ENCODE measurements at places on chromosomes 2 and 18. TPM values are rescaled to one million over a fixed set of nuclear protein-coding genes. Genes with fewer than 3 reads are reported as not detected.

CTLA4 gene
- 101 TPM for total RNA-seq

DNA sequence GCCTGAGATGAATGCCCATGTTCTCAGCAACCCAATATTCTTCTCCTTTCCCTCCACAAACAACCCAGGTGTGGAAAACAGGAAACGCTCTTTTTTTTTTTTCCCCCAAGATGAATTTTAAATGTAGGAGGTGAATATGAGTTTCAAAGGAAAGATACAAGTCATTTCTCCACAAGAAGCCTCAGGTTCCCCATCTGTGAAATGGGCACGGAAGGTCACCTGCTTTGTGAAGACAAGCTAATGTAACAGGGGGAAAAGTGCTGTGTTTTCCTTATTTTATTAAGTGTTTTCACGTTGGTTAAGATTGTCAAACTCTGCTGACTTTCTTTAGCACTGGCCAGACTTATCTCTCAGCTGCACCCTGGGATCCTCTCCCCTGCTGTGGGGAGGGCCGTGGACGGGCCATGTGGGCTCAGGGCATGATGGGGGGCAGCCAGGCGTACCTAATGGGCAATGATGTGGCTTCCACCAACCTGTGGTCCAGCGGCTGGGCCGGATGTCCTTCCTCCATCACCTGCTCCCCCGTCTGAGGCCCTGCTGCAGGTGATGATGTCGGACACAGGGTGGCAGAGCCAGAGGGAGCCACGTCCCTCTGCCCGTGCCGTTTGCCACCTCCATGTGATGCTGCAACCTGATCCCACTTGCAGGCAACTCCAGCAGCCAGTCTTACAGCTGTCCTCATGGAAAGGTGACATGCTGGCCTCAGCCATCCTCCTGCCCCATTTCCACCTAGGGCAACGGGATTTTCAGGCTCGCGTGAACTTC lies 130.0 kb upstream of the PXDN start:
- no peaks in the 10 kb centered on the region for H3K4me1 ChIP-seq
- no peaks in the 10 kb centered on the region for H3K36me3 ChIP-seq
- DNase-seq, result no peak
- H3K4me3 ChIP-seq, result no peak overlapping the region
- H3K27me3 ChIP-seq, result peaks cover 2% of the 10 kb centered on the region

GRCh38 chr2:168929031-168929430 lies 27.9 kb downstream of the G6PC2 start:
- no peaks in the 10 kb centered on the region for H3K4me1 ChIP-seq
- no peak for DNase-seq

GRCh38 chr2:85534881-85535280 lies 4.1 kb upstream of the MAT2A start:
- no peak overlapping the region for H3K27ac ChIP-seq
- no peak for DNase-seq

DNA sequence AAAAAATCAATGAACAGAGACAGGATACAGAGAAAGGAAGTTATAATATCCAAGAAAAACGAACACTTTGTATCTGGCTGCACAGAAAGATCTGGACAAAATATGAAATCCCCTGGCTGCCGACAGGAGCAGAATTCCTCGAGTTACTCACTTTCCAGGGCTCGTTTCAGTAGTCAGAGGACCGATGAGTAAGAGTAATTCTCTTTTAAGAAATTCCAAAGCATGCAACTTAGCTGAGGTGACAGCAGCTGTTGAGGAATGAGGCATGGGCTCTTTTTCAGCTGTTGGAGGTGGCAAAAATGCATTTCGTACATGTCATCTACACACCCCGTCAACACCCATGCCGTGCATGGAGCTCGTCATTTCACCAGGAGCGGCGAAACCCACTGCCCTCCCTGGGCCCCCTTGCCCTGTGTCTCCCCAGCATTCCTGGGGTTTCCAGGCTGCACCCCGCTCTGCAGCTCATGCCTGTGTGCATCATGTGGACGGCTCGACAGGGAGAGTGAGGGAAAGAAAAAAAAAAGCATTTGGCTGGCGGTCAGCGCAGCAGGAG lies 210.8 kb upstream of the SMIM21 start:
- no peaks in the 10 kb centered on the region for H3K27me3 ChIP-seq
- no peaks in the 10 kb centered on the region for H3K4me1 ChIP-seq
- no peak overlapping the region for H3K4me3 ChIP-seq
- no peaks in the 10 kb centered on the region for H3K36me3 ChIP-seq

DNA sequence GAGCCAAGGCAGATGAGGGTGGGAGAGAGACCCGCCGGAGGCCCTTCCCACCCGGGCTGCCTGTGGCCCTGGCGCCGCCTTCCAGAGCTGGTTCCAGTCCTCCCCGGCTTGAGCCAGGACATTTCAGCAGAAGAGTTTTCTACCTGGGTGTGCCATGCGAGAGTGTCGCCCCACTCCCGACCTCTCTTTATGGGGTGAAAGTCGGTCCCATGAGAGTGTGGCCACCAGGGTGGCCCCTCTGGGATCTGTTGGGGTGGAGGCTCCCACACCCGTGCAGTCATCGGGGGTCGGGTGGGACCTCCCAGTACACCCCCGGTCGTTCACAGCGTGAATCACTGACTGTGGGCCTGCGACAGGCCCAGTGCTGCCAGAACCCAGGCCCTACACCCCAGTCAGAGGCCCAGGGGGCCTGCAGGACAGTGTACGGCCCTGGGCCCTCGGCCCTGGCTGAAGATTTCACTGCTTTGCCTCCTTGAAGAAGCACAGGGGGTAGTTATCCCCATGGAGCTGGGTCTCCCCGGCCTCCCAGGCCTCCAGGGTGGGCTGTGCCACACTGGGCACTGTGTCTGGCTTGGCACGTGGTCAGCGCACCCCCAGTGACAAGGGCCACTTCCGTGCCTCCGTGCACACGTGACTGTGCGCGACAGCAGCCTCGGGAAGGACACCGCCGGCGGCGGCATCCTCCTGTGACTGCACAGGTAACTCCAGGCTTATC lies 5.9 kb downstream of the NFATC1 start:
- peaks cover 38% of the 10 kb centered on the region for H3K36me3 ChIP-seq
- DNase-seq, result peak; percentile 33
- peaks cover 63% of the 10 kb centered on the region for H3K4me1 ChIP-seq
- peak overlapping the region; percentile 80 for H3K4me3 ChIP-seq
- H3K27me3 ChIP-seq, result no peaks in the 10 kb centered on the region

DNA sequence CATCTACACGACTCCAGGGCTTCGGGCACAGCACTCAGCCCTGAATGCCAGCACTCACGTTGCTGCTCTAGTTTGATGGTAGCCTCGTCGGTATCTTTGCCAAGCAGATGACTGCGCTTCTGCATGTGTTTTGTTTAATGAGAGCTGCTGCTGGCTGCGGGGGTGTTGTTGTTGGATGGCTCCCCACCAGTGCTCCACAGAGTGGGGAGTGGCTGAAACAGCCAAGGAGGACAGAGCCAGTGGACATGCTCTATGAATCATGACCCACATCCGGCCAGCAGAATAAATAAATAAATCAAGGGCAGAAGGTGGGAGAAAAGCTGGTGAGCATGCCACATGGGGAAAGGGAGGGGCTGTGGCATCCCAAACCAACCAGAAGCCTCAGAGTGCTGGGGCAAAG lies 131.2 kb upstream of the SOX11 start:
- no peaks in the 10 kb centered on the region for H3K27me3 ChIP-seq
- H3K36me3 ChIP-seq, result no peaks in the 10 kb centered on the region
- no peak overlapping the region for H3K27ac ChIP-seq
- no peaks in the 10 kb centered on the region for H3K4me1 ChIP-seq
